ENCODE measurements at places on chromosomes 4 and X. TPM values are rescaled to one million over a fixed set of nuclear protein-coding genes. Genes with fewer than 3 reads are reported as not detected.

GRCh38 chr4:68904786-68905185 is 46.8 kb downstream of the UGT2A3 start:
- no peak for DNase-seq

GRCh38 chr4:46520361-46520760 is 130.4 kb upstream of the GABRA2 start:
- no peak for DNase-seq

- no peak for DNase-seq
Observed at GRCh38 chr4:11252149-11252548, 176.5 kb downstream of the HS3ST1 start.

The ABCE1 gene
- total RNA-seq: 78.4 TPM

DNA sequence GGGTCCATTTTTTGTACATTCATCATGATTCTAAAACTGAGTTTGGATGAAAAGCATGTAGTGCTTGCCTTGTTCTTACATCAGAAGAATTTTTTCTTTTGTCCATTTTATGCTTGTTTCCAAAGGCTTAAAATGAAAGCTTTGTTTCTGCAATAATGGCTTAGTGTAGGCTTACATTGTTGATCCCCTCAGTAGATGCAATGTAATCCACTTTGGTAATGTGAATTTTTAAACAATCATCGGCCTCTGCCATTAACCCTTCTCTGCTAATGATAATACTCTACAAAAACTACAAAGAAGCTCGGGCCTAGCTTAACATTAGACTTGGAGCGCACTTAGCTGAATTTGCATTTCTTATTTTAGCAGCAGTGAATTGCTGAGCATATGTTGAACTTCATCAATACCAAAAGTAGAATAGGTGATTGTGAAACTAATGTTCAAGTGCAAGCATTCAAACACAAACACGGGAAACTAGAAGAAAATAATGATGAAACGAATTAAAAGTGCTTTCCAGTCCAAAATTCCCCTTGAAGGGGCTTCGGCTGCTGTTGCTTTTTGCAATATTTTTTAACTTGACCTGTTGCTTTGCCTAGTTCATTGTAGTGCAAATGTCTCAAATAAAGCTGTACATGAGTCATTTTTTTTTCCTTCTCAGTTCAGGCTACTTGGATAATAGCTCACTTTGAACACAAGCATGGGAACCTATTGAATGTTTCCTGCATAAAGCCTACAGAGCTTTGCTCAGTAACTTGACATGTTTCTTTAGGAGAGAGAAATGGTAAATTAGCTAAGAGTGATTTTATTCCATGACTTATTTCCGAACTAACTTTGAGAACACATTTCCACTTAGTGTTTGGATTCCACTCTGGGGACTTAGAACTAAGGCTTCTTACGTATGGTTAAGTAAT is 66.5 kb downstream of the SLIT2 start:
- no peak for DNase-seq

The MTCP1 gene
- 4.2 TPM for total RNA-seq

The GYPE gene
- total RNA-seq: 0.33 TPM

GRCh38 chr4:152920768-152921167 is 15.4 kb upstream of the FHDC1 start:
- no peak for DNase-seq

DNA sequence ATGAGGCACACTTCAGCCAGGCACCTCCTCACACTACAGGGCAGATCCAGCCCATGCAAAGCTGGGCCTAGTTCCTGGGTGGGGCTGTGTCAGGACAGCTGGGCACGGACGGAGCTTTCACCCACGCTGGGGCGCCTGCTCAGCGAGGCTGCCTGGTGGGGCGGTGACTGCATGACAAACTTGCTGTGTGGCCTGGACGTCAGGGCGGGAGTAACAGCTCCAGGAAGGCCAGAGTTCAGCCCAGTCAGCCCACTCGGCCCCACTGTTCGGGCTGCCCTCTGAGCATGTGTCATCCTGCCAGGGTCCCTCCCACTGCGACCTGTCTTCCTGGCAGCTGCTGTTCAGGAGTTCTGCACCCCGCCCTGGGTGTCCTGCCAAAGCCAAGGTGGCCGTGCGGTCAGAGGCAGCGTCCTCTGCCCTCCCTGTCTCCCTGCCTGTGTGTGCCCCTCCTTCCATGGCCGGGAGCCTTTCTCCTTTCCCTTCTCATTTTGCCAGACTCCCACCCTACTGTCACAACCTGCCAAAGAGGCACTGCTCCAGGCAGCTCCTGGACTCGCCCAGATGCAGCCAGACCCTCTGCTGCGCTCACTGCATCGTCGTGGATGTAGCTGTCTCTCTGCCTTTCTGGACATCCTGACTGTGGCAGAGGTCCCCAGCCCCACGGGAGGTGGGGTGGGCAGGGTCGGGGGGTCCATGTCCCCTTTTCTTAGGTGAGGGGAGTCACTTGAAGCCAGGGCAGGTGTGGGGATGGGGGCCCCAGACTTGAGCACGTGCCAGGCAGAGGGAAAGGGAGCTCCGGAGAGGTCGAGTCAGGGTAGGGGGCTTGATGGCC is 33.0 kb upstream of the KIAA0232 start:
- DNase-seq: no peak

DNA sequence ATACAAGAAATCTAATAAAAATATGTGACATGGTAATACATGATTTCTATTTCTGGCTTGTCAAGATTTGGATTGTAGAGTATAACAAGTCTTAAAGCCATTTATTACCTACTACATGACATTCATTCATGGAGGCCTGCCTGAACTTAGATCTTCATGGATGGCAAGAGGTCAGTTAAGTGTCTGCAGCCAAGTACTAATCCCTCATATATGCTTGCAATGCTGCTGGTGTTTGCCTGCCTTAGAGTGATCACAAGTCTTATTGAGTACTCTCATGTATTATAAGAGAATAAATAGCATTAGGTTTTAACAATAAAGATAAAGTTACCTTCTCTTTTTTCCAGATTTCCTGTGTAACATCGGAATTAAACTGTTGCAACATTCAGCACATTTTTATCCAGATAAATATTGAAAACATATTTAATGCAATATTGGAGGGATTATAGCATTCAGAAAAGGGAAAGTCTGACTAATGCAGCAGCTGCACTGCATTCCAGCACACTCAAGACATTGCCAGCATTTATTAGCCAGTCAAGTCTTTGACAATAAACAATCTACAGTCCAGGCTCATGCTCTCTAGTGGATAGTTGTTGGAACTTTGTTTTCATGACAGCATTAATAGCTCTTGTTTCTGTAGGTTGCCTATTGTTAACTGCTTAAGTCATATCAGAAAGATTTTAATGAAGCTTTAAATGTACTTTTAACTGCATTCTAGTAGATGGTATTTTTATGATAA is 737.1 kb downstream of the FAT4 start:
- no peak for DNase-seq

DNA sequence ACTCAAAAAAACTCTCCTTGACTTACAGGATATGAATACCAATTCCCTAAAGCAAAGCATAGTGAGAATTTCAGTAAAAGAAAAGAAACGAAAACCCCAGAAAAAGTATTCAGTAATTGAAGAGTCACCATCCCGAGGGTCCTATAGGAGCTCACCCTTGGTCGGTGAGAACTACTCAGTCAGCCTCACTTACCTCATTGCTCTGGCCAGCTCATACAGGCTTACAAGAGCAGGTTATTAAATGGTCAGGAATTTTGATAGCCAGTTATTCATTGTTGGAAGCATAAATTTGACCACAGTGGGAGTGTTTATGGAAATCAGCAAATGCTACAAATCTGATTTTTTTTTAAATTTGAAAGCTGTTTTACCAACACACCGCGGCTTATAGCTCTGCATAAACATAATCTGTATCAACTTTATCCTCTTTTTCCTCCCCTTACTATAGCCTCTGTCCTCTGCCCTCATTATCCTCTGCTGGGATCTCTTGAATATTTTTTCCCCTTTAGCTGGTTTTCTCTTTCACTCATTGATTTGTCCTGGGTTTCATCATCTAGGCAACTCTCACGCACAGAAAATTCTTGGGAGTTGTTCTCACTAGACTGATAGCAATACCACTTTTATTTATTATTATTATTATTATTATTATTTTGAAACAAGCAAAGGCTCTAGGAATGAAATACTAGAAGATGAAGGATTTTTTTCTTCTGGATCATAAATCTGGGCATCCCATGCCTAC is 11.0 kb upstream of the CXCL2 start:
- no peak for DNase-seq

The FGFBP2 gene
- 5.8 TPM for total RNA-seq

- DNase-seq: no peak
Observed at GRCh38 chr4:110164856-110165255, 33.6 kb downstream of the ELOVL6 start.

GRCh38 chr4:100907465-100908454 is 389.9 kb upstream of the EMCN start:
- DNase-seq: no peak

GRCh38 chrX:18582910-18583493 is 88.9 kb downstream of the RS1 start:
- DNase-seq: no peak

- no peak for DNase-seq
Observed at GRCh38 chr4:45350438-45350837, 624.1 kb upstream of the GNPDA2 start.

- no peak for DNase-seq
Observed at GRCh38 chr4:139253713-139254112, 26.3 kb downstream of the MGARP start.

GRCh38 chr4:158157412-158157811 is 15.4 kb downstream of the GASK1B start:
- DNase-seq: no peak

GRCh38 chrX:150377005-150377404 is 13.9 kb downstream of the MAMLD1 start:
- no peak for DNase-seq

The SLC10A7 gene
- total RNA-seq: 3.3 TPM

DNA sequence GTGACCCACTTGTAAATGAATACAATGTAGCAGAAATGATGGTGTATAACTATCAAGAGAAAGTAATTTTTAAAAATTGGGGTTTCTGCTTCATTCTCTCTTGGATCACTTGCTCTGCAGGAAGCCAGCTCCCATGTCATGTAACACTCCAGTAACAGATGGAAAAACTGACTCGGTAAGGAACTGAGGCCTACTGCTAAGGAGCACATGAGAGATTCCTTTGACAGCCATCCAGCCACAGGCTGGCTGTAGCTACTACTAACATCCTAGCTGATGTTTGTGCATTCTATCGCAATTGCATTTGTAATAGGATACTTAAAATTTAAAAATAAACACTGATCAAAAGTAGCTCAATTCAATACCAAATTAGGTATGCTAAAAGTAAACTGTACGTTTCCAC is 102.3 kb upstream of the MAB21L2 start:
- DNase-seq: no peak

The RHOXF2 gene
- not detected for total RNA-seq

DNA sequence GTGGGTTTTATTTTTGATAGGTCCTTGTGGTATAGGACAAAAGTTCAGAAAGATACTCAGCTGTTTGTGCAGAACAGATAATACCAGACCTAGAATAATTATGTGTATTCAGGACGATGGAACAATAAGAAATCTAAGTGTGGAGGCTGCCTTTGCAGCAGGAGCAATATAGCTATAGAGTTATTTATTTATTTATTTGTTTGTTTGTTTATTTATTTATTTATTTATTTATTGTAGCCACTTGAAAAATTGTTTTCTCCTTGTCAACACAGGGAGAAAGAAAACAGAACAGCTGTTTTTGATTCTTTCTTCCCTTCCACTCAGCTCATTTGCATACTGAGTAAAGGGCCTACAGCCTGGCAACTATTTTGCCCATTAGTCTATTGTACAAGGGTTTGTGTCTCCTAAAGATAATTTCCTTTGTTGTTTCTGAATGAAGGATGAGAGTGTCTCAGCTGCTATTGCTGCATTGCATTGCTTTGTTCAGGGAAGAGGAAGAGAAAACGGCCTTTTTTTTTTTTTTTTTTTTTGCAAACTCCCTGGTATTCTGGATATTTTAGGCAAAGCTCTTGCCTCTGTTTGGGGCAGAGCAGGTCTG is 56.0 kb upstream of the ESX1 start:
- no peak for DNase-seq

DNA sequence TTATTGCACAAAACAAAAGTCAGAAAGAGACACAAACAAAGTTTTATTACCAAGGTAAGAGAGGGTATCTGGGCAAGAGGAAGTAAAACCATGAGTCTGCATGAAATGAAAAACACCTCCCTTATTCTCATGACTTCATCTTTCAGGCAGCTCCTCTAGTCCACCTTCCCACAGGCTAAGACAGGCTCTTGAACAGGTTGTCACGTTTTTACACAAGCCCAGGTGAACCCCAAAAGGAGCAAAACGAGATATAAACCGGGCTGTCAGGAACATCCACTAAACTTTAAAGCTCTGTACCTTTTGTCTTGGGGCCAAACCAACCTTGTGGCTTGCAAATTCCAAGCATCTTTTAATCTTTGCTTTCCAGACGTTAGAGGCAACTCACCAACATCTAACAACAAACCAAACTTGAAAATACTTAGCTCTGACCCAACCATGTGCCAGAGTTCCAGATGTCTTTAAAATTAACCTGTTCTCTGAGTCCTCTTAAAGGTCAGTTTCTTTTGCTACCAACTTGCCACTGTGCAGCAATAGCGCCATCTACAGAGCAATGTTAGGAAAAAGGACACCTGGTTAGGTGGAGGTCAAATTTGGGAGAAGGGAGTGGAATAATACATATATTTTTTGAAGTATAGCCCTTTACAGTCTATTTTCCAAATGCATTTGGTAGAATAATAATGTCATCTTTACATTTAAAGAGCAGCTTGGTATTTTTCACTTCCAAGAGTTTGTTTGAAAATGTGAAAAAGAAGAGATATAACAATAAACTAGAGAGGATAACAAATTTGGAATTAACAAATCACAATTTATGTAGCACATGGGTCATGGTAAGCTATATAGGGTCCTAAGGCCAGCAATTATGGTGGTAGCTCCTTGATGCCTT is 73.1 kb downstream of the QRFPR start:
- DNase-seq: no peak

The VCX3A gene
- total RNA-seq: not detected

The GSPT2 gene
- 6.4 TPM for total RNA-seq

- DNase-seq: no peak
Observed at GRCh38 chr4:119517361-119518229, 111.0 kb downstream of the PDE5A start.

The FHDC1 gene
- total RNA-seq: 1.5 TPM

The MMAA gene
- total RNA-seq: 3.4 TPM

DNA sequence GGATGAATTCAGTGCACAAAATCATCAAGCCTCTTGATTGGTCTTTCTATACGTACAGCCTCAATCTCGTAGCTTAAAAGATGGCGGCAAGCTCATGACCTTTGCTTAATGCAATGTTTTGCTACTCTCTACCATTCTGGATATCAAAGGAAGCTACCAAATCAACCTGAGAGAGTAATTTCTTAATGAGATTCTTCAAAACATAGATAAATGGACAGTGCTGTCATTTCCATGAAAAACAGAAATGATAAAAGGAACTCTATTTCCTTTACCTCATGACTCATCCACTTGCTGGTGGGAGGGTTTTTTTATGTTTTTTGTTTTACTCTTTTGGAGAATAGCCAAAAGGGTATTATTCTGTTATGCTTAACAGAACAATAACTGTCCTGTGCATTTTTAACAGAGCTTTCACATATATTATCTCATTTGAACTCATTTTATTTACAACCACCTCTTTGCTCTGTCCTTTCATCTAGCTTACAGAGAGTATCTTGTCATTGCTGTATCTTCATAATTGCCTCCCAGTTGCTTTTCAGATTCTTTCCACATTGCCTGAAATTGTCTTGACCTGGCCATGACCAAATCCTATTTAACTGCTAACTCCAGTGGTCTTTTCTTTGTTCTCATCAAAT is 138.6 kb upstream of the GPR101 start:
- DNase-seq: no peak

GRCh38 chrX:41946989-41947612 is 23.7 kb upstream of the CASK start:
- DNase-seq: no peak

GRCh38 chr4:93086356-93086755 is 742.2 kb upstream of the ATOH1 start:
- DNase-seq: no peak

The TBC1D8B gene
- 3.0 TPM for total RNA-seq

Data from esophagus muscularis mucosa (tissue), 4 donors.